ENCODE measurements at places on chromosomes 4 and X.

DNA sequence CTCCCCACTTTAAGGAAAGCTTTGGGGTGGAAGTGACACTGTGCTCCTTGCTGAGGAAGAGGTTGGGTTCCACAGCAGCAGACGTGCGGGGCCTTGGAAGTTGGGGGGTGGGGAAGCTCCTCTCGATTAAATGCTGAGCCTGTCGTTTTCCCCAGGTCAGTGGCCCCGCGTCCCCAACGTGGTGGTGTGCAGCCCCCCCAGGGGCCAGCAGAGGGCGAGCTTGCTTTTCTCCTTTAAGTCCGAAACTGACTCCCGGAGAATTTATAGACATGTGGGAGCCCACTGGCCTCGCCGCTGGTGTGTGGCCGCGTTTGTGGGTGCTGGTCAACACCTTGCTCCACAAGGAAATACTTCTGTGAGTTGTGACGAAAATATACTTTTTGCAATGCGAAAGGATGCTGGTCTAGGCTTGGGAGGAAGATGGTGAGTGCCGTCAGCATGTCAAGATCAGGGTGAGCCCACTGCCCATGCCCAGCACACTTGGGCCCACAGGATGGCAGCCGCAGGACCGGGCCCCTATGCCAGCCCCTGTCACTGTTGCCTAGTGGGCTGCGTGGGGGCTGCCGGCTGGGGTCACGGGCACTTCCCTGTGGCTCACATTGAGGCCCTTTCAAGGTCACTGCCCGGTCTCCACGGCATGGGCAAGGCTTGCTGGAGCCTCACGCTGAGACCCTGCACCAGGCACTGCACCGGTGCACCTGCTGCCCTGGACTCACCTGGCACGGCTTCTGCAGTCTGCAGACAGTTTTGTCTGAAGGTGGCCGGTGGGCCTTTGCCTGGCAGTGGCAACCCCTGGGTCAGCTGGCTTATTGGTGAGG lies 9.4 kb downstream of the UVSSA start:
- peak; percentile 41 for DNase-seq

DNA sequence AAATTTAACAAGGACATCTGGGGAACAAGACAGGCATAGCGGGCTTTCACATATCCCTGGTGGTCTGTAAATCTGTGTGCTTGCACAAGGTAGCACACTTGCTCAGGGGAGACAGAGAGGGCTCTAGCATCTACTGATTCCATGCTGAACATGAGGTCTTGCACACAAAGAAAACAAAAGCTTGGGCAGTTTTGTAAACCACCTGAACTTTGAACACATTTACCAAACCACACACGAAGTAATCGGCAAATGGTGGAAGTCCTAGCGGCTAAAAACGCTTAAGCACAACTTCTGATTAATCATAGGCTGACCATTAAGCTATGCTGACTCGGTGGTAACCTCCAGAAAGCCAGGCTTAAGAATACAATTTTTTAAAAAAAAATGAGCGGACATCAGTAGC lies 52.8 kb downstream of the AKAP4 start:
- no peak for DNase-seq

- DNase-seq, result no peak
Measured at GRCh38 chrX:36007207-36007606, 87.7 kb downstream of the CFAP47 start.

- DNase-seq, result no peak
Measured at GRCh38 chrX:69968950-69969349, 80.8 kb downstream of the AWAT2 start.

GRCh38 chr4:110897784-110898183 lies 274.9 kb upstream of the PITX2 start:
- no peak for DNase-seq

DNA sequence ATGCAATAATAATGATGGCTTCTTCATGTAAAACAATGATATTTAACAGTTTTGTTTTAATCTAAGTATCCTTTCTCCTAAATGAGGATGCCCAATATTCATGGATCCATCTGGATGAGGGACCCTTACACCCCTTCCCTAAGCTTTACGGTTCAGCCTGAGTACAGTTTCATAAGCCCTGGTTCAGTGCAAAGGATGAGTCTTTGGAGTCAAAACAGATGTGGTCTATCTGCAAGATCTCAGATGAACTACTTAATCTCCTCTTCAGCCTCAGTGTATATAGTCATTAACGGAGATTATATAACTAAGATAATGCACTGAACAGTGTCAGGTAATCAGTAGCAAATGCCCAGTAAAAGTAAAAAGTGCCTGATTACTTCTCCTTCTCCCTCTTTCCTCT lies 22.1 kb downstream of the ANXA5 start:
- no peak for DNase-seq

DNA sequence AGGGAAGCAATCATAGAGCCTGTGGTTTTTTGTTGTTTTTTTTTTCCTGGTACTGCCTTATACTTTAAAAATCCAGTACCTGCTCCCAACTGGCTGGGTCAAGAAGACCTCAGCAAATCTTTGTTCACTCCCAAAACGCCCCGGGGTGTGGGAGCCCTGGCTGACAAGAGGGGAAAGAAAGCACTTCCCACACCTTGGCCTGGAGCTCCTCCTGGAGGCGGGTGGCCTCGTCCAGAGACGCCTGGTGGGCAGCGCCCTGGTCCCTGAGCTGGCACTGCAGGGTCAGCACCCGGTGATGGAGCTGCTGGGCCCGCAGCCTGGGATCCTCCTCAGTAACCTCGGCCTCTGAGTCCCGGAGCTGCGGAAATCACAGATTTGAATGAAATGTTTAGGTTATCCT lies 38.2 kb downstream of the C4orf50 start:
- DNase-seq, result no peak

GRCh38 chr4:128596853-128597252 lies 212.6 kb upstream of the JADE1 start:
- no peak for DNase-seq

GRCh38 chrX:136781180-136781797 lies 557 bp upstream of the ARHGEF6 start:
- peak; percentile 25 for DNase-seq

DNA sequence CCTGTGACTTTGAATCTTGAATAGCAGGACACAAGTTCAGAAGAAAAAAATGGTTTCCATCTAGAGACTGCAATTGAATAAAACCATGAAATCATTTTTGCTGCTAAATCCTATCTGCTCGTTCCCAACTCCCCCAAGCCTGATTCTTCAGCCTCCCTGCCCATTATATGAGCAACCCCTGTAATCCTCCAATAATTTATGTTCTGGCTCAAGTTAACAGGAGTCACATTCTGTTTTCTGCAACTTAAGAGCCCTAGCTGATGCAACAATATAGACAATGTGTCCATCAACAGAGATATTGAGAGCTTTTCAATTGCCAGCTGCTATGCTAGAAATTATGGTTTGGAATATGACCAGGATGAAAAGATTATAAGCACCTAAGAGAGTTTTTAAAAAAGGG lies 84.1 kb downstream of the LDB2 start:
- no peak for DNase-seq

GRCh38 chrX:154396973-154397887 lies 947 bp upstream of the RPL10 start:
- DNase-seq, result peak; percentile 61

GRCh38 chr4:153038623-153039311 lies 102.6 kb downstream of the FHDC1 start:
- DNase-seq, result no peak

- DNase-seq, result no peak
Measured at GRCh38 chr4:156321203-156321602, 367.5 kb upstream of the CTSO start.

- peak; percentile 9 for DNase-seq
Measured at GRCh38 chrX:8738588-8739189, 6.8 kb upstream of the ANOS1 start.

- DNase-seq, result no peak
Measured at GRCh38 chrX:23503835-23504539, 163.3 kb upstream of the PRDX4 start.

GRCh38 chrX:129823115-129823514 lies 20.6 kb downstream of the ZDHHC9 start:
- peak; percentile 71 for DNase-seq

- DNase-seq, result no peak
Measured at GRCh38 chrX:50705042-50705441, 109.0 kb downstream of the SHROOM4 start.

DNA sequence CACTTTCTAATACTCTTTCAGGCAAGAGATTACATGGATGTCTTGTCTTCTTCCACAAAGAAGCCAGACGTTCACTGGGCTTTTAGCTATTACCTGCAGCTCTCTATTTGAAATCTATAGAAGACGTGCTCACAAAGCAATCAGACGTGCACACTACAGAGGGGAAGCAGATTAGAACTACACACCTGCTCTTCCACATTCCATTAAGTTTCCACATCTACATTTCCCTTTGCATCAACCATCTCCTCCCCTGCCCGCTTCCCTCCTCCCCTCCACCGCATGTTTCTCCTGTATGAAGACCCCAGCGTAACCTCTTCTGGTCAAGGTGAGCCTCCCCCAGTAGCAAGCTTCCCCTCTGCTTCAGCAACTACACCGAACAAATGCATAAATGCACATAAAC lies 119.8 kb downstream of the DHX15 start:
- no peak for DNase-seq

DNA sequence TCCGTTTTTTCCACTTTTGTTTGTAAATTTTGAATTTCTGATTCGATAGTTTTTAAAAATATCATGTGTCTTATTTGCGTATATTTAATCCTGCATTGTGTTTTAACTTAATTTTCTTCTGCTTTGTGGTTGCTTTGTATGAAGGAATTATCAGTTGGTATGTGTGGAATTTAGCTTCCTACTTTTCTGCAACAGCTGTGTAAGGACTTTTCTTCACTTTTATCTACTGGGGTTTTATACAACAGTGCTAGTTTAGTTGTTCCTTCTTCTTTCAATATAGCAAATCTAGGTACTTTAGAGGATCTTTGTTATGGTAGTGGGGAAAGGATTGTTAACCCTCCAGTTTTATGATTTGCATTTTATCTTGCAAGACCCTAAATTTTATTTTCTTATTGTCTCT lies 410.3 kb downstream of the CCSER1 start:
- no peak for DNase-seq

GRCh38 chrX:100649550-100650356 lies 5.8 kb downstream of the SRPX2 start:
- DNase-seq, result no peak

DNA sequence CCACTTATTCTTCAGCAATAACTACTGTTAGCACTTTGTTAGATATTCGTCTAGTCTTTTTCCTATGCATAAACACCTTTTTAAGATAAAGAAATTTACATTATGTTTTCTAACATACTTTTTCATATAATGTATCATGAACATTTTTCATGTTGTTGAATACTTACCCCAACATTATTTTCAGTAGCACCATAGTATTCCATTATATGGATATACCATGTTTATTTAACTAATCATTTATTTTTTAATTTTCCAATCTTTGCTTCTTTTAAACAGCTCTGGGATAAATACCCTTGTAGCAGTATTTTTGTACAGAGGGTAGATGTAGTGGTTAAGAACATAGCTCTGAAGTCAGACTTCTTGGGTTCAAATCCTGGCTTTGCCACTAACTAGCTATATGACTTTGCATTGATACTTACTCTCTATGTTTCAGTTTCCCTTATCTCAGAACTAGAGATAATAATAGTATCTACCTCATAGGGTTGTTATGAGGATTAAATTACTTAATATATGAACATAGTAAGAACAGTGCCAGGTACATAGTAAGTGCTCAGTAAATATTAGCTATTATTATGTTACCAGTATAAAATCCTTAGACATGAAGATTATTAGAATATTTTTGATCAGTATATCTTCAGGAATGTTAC lies 11.3 kb downstream of the EXOC1 start:
- no peak for DNase-seq

DNA sequence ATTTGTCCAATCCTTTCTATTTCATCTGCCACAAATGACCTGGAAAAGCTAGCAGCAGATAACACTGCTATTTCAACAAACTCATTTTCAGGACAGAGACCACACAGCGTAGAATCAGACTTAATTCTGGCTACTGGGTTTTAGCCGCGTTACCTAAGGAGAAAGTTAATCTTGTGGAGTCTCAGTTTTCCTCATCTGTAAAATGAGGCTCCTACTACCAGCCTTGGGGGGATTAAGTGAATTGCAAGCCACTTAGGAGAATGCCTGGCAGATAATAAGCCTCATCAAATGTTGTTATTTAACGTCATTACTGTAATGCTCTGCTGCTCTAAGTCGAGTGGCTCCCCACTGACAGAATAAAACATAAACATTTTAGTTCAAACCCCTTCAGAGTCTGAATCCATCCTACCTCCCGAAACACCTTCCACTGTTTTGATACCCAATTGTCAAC lies 1.4 kb downstream of the CCNI start:
- DNase-seq, result no peak

GRCh38 chrX:85084770-85085393 lies 81.2 kb downstream of the APOOL start:
- DNase-seq, result peak; percentile 33

DNA sequence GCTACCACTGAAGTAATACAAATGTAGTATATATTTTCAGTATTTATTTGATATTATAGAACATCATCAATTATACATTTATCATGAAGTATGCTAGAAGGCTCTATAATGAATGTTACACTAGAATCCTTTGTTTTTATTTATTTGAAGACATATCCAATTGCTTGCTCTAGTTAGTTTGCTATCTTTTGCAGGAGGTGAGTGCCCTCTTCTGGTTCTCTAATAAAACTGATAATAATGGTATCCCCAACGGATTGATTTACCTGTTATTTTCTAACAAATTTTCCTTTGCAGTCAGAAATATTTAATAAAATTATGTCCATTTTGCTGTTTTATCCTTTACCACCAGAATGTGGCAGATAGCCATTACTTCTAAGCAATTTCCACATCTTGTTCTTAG lies 274.3 kb upstream of the TACR3 start:
- no peak for DNase-seq

DNA sequence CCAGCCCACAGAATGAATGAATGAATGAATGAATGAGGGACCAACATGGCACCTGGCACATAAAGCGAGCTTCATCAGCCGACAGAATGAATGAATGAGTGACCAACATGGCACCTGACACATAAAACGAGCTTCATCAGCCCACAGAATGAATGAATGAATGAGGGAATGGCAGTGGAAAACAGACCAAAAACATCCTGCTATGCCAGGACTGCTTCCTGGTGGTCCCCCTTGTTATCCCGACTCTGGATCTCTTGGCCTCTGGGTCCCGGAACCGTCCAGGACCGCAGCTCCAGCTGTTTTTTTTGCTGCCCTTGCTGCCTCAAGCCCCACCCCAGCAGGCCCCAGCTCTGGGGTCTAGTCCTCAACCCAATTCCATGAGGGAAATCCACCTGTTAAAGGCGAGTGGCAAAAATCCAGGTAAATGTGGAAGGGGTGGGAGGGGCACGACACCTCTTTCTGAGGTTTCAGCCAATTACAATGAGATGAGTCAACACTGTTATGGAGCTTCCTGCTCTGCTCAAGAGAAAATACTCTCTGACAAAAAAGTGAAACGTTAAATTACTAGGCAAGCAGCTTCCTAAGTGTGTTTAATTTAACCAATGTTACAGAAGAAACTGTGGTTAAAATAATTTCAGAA lies 72.0 kb upstream of the MTNR1A start:
- no peak for DNase-seq

DNA sequence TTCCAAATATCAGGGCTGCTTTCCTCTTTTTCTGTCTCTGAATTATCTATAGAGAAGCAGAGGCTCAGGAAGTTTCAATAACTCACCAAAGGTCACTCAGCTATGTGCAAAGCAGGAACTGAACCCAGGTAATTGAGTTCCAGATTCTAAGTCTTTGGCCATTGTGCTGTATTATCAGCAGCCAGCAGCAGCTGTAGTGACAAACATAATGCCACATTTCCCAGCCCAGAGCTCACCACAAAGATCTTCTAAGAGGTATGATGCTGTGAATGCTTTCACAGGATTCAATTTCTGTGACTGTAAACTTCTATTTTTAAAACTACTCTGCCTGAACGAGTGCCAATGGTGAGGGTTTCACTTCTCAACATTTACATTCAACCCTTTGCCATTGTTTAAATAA lies 56.4 kb downstream of the SPOCK3 start:
- DNase-seq, result no peak

- DNase-seq, result no peak
Measured at GRCh38 chr4:20844311-20844710, 144.1 kb downstream of the PACRGL start.
